GM04504 (cell line): ENCODE measurements at places on chromosomes 1 and 21.

GRCh38 chr1:24551960-24552571 is 3.8 kb upstream of the NCMAP start:
- no peak for DNase-seq

DNA sequence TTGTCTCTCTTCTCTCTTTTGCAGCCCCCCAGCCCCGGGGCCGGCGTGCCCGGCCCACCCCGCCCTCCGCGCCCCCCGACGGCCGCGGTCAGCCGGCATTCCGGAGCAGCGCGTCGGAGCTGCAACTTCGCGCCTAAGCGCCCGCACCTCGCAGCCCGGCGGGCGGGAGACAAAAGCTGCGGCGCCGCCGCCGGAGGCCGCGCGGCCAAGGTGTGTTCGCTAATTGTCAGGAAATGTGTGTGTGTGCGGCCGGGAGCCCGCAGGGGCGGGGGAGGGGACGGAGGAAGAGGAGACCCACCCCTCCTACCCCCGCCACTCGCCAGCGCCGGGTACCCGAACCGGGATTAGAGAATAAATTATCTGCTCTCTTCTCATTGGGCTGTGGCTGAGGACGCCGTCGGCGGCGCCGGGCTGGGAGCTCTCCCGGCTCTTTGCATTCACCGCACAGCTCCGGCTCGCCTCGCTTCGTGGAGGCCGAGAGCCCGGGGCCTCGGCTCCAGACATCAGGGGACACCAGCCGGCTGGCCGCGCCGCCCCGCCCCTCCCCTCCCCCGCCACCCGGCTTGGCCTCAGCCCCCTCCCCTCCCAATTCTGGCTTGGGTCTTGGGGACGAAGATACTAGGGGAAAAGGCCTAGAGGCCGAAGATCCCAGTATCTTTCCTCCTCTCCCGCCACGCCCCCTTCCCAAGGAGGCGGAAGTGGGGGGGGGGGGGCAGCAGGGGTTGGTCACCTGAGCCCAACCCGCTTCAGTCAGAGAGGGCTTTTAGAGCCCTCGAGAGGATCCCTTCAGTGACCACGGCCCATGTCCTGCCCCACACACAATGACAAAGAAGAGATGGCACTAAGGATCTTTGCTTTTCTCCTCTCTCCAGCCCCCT is 1.3 kb upstream of the BLACAT1 start:
- DNase-seq = no peak

- DNase-seq = no peak
Observed at GRCh38 chr1:172556461-172556860, 23.5 kb downstream of the SUCO start.

GRCh38 chr1:208534599-208534897 is 290.4 kb upstream of the PLXNA2 start:
- no peak for DNase-seq

DNA sequence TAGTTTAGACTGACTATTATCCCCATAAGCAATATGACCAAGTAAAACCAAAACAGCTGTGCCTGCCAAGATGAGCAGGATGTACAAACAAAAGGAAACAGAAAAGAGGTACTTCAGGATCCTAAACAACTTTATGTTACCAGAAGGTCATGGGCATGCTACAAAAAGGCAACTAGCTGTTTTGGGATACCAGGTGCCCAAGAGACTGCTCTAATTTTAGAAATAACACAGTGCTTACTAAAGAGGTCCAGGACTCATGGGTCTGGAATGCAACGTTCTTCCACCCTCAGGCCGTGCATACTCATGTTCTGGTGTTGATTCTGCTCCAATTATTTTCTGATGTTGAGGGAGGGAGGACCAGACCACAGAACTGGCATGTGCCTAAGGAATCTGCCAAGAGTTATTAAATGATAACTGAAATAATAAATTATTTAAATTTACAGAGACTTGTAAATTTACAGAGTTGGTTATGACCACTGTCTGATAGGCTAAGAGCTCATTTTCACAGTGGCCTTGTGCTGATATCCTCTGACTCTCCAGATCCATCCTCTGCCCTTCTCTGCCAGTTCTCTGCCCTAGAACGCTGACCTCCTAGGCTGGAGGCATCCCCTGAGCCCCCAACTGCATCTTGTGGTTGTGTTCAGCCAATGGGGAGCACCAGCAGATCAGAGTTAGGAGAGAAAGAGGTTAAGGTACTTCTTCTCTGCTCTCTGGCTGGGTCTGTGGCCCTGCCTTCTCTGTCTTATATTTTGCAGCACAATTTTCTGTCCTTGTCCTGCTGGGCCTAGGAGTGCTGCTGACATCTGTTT is 37.7 kb upstream of the BCL10 start:
- DNase-seq = peak; percentile 88

GRCh38 chr1:78570539-78570938 is 49.7 kb upstream of the IFI44L start:
- no peak for DNase-seq
